Suprapubic skin (tissue), 4 donors: ENCODE measurements at places on chromosomes 11 and 22.

DNA sequence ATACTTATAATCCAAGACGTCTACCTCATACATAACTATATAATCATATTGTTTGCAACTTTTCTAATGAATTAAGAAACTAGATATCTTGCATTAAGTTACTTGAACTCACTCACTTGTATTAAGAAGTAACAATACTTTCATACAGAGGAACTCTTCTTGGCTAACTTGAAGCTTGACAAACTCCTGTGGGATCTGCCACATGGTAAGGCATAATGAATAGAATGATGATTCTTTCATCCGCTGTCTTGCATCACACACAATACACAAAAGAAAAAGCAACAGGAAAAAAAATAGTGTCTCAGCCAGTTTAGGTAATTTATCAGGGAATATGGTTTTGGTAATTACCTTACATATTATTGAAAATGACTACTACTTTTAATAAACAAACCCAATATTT, 79.8 kb downstream of the PGR start:
- no peak for DNase-seq

GRCh38 chr11:88280673-88281316, 56.7 kb downstream of the CTSC start:
- no peak for DNase-seq

DNA sequence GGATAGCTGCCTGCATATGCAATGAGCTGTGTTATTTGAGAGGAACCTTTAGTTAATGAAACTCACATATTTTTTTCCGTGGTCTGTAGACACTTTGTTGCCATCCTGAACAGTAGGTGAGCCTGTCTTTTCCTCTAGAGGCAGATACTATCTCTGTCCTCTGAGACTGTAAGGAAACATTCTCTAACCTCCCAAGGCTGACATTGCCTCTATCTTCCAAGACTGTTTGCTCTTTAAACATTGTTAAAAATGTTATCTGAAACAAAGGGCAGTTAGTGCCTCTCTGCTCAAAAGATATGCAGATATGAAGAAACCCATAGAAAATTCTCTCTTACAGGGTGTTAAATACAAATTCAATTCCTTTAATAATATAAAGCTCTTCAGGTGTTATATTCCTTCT, 963.8 kb upstream of the CNTN5 start:
- no peak for DNase-seq

DNA sequence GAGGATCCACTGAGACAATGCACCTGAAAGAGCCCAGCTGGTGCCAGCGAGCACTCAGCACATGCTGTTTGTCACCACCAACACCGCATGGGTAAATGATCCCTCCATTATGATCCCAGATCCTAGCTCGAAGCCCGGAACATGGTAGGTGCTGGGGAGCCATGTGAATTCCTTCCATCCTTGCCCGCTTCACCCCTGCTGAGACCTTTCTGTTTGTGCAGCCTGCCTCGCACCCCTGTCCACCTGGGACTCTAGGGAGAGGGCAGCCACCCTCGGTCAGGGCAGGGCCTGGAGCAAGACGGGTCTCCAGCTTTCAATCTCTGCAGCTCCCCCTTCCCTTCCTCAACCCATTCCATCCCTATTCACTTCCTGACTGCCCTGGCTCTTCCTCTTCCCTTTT, 116.2 kb upstream of the ALX4 start:
- no peak for DNase-seq

DNA sequence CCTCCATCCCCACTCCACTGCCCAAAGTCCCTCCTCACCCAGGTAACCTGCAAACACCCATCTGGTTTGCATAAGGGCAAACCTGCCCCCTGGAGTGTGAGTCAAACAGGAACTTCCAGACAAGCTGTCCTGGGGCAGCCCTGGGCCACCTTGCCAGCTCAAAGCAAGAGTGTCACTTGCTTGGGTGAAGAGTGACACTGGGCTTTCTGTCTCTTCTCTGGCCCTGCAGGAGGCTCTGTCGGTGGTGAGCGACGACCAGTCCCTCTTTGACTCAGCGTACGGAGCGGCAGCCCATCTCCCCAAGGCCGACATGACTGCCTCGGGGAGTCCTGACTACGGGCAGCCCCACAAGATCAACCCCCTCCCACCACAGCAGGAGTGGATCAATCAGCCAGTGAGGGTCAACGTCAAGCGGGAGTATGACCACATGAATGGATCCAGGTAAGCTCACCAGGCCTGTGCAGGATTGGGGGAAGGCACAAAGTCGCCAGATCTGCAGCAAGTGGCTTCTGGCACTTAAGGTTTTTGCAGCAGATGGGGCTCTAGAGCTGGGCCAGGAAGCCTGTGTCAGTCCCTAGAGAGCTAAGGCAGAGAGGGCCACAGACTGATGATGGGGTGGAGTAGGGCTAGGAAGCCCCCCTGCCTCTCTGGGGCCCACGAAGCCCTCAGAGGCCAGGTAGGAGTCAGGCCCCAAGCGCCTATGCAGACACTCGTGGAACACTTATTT, 64.2 kb downstream of the FLI1 start:
- DNase-seq, result no peak

DNA sequence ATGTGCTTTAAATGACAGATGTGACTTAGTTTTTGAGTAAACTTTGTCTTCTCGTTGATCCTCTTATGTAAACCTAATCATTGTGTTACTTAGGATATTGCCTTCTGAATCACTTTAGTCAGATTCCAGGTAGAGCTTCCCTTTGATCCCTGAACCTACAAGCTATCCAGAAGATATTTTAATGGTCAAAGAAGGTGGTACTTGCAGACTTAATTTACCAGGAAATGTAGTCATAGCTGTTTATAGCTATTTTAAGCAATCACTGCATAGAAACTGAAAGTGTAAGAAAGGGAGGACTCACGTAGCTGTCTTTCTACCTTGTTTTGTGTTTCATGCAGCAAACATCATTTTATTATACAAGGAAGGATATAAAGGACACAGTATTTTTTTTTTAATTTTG, 189.5 kb downstream of the DDX10 start:
- no peak for DNase-seq

DNA sequence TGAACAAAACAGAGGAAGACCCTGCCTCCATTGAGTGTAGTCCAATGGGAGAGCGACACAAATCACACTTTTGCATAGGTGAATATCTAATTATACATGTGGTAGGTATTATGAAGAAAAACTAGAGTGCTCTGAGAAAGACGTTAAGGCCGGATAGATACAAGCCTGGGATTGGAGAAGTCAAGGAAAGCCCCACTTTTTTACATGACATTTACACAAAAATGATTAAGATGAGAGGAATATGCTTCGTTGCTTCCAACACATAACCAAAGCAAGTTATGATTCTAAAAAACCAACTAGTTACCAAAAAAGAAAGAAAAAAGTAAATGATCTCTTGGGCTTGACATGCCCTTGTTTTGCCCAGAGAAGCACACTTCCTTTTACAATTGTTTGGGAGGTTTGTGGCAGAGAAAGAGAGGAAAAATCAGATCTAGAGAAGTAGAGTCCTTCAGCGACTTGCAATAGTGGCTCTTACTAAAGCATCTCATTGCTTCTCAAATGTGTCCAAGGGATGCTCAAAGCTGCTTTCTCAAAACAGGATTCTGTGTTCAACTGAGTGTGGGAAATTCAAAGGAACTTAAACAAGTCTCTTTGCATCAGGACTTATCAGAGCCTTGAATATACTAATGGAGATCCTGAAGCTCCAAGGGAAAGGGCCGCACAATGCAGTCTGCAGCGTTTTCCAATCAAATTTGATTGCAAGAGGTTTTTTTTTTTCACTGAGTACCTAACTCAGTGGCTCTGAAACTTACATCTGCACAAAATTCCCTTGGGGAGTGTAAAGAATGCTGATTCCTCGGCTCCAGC, 38.8 kb downstream of the FLI1 start:
- no peak for DNase-seq

DNA sequence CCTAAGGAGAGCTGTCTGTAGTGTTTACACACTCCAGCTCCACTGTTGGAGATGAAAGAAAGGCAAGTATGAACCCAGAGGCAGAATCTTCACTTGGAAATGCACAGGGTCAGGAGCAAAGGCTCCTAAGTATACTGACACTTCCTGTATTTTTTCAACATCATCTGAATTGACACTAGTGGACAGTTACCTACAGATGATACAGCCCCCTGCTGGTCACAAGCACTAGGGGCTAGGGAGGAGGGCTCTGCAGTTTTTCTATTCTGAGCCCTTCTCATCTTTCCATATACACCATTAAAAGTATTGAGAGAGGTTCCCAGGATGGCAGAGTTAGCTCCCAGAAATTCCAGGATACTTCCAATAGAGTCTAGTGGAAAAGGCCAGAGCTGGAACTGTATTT, 290.3 kb upstream of the API5 start:
- no peak for DNase-seq

- DNase-seq, result no peak
Observed at GRCh38 chr11:120357620-120358019, 21.4 kb downstream of the ARHGEF12 start.

DNA sequence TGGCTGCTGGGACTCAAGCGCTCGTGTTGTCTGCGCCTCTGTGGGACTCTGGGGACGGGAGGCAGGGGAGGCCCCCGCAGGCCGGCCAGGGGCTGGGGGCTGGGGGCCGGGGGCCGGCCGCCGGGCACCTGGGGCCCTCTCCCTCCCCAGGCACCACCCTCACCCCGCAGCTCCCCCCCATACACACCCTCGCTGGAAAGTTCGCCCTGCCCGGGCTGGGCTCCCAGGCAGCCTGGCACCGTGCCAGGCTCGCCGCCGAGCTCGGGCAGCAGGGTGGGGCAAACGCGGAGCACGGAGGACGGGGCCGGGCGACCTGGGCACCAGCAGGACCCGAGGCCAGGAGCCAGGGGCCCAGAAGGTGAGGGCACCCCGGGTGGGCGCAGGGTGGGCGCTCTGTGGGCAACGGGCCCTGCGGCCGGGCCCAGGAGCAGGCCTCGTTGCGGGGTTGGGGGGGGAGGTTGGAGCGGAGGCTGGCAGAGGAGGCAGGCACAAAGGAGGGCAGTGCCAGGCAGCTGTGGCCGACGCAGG, 76.7 kb upstream of the WNT7B start:
- DNase-seq, result peak; percentile 87

DNA sequence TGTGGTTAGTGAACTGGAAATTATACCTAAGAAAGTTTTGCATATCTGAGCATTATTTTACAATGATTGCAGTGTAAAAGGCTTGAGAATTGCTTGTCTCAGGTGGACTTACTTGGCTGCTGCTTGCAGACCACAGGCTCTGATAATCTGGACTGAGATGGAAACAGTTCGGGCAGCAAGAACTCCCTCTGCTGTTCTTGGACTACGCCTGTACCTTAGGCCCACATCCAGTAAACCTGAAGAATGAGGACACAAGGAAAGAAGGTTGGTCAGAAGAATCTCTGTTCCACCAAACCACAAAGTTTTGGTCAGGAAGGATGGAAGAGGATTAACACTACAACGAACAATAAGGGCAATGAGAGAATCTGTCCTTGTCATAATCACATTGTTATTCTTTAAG, 80.1 kb downstream of the C2CD3 start:
- no peak for DNase-seq

DNA sequence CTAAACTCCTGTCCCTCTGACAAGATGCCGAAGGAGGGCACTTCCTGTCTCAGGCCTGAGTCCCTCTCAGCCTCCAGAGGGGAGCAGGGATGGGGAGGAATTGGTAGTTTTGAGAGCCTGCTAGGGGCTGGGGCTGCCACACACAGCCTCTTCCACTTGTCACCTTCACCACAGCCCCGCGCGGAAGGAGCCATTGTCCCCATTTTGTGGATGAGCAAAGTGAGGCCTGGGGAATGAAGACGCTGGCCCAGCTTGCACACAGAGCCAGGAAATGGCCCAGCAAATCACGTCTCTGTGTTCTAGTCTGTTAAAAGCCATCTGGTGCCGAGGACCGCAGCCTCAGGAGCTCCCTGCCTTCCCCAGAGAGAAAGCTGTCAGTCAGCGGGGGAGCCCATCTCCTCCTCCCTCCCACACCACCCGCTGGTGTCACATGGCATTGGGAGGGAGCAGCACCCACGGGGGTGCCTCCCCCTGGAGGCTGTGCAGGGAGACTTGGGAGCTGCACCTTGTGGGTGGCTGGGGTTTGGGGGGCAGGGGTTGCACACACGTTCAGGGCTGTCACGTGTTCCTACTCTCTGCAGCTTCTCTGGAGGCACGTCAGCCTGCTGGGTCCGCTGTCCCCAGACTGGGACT, 34.6 kb downstream of the RASD2 start:
- no peak for DNase-seq

- no peak for DNase-seq
Observed at GRCh38 chr22:28239941-28240340, 320.9 kb upstream of the PITPNB start.

DNA sequence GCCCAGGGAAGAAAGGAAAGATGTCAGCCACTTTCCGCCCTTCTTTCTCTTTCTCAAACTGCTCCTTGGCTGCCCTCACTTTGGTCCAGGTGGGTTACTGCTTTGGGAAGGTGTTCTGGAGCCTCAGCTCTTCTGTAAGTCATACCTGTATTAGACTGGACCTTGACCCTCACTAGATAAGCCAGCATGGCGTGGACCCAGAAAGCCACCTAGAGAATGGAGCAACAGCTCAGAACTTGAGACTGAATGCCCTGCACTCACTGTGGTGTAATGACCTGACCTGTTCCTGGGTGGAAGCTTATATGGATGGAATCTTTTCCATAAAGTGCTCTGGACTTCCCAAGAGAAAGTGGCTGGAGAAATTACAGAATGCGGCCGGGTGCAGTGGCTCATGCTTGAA, 15.6 kb downstream of the ACP2 start:
- no peak for DNase-seq

GRCh38 chr22:27474711-27475547, 326.6 kb downstream of the MN1 start:
- DNase-seq, result no peak

DNA sequence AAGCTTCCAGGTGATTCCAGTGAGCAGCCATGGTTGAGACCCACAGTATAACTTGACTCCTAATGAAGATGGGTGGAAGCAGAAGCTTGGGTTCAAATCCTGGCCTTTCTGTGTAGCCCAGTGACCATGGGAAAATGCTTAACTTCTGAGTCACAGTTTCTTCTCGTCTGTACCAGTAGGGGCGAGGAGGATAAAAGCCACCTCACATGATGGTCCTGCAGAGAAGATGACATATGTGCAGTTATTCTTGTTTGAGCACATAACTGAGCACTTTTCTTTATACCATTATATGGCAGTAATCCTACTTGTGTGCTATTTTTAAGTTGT, 4.9 kb downstream of the TMEM109 start:
- DNase-seq, result no peak

DNA sequence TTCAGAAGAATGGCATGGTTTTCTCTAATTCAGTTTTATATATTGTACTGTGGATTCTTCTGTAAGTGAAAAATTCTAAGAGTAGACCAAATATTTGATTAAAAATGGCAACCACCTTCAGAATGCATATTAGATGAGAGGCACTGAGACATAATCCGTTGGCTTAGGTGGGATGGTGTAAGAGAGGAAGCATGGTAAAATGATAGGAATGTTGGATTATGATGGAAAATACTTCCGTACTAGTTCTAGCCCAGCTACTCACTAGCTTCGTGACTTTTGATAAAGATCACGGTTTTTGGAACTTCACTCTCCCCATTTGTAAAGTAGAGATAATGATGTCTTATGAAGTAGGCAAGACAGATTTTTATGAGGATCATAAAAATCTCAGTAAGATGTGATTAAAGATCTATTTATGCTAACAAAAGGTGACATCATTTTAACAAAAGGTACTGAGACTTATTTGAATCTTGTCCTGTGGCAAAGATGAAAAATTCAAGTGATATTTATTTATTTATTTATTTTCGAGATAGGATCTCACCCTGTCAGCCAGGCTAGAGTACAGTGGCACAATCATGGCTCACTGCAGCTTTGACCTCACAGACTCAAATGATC, 37.5 kb downstream of the UVRAG start:
- DNase-seq, result no peak
